T-helper 17 cell (primary cell): ENCODE measurements at places on chromosomes 11 and 22. TPM values are rescaled to one million over a fixed set of nuclear protein-coding genes. Genes with fewer than 3 reads are reported as not detected.

OR2AG1 gene
- total RNA-seq, result not detected

SCUBE1 gene
- total RNA-seq, result not detected

CLCF1 gene
- total RNA-seq, result 7.3 TPM

OR4A5 gene
- total RNA-seq, result not detected

BCL2L13 gene
- 18.8 TPM for total RNA-seq

OR8D4 gene
- not detected for total RNA-seq

SYT13 gene
- not detected for total RNA-seq

RAB36 gene
- total RNA-seq, result 2.4 TPM

MYRF gene
- total RNA-seq, result 1.5 TPM

GRCh38 chr11:88337987-88338668 is 592 bp upstream of the CTSC start:
- no peak for DNase-seq

DNA sequence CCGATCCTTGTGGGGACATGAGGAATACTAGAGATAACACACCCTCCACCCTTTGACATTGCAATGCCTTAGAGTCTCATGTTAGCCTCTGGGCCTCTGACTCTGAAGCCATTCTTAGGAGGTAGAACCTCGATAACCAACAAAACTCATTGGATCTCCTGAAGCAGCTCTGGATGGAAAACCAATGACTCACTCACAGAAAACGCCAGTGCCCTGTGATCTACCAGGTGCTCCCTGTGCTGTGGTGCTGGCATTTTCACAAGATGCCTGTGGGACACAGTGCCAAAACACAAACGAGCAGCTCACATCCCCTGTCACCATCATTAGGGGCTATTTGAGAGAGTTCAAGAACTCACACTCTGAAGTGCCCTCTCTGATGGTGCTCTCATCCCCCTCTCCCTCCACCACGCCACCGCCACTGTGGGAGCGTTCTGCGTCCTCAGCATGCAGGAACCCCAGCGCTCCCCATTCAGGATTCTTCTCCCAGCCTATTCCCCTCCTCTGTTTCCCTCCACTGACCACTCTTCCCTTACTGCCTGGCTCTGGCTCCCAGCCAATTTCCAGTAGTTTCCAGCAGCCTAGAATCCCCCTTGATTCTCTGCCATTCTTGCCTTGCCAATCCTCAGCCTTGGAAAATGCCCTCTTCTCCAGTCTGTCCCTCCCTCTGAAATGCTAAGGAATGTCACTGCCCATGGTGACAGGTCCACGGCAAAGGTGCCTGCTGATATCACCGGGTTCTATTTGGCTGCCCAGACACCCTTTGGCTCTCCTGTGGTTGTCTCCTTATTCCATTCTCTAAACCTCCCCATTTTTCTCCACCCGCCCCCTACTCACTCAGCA is 4.7 kb upstream of the POLD4 start:
- no peak for DNase-seq

- no peak for DNase-seq
Measured at GRCh38 chr11:64809781-64810241, 540 bp downstream of the MEN1 start.

DNA sequence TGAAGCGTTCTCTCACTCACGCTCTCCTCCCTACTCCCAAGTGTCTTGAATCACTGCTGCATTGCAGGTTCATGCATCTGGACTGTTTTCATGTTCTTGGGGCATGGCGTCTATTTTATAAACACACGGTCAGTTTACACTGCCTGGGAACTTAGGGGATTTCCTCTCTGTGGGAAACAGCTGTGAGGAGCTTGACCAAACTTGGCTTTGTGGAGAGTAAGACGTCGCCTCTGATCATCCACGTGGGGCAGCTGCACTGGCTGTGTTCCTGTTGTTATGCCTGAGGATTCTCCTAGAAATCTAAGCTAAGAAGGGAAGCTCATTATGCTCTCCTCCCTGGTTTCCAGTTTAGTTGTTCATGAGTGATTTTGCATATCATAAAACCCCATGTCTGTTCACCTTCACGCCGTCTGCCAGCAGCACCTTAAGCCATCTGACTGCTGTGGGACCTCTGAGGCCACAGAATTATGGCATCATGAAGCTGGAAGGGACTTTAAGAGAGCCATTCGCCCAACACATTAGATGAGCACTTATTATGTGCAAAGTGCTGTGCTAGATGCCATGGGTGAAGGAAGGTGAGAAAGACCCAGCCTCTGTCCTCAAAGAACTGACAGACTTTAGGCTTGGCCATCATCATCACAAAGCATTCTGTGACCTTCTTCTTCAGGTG is 38.8 kb upstream of the POU2AF1 start:
- no peak for DNase-seq

DNA sequence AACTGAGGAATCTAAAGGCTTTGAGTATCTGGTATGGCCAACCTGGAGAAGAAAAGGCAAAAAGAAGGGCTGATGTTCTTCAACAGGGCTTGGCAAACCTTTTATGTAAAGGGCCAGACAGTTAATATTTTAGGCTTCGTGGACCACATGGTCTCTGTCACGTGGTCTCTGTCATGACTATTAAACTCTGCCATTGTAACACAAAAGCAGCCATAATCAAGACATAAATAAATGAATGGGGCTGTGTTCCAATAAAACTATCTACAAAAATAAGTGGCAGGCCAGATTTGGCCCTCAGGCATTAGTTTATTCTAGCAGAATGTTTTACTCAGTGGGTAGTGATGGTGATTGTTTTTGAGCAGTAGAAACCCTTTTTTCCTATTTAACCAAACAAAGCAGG is 483 bp upstream of the ACCSL start:
- DNase-seq, result no peak

DNA sequence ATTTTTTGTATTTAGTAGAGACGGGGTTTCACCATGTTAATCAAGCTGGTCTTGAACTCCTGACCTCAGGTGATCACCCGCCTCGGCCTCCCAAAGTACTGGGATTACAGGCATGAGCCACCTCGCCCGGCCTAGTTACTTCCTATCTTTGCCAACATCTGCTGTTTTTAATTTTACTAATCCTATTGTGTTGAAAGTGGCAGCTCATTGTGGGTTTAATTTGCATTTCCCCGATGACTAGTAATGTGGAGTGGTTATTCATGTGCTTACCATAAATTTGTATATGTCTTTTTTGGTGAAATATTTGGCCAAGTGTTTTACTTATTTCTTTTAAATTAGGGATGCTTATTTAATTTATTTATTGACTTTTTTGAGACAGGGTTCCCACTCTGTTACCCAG is 74.2 kb upstream of the SLC25A18 start:
- no peak for DNase-seq

DNA sequence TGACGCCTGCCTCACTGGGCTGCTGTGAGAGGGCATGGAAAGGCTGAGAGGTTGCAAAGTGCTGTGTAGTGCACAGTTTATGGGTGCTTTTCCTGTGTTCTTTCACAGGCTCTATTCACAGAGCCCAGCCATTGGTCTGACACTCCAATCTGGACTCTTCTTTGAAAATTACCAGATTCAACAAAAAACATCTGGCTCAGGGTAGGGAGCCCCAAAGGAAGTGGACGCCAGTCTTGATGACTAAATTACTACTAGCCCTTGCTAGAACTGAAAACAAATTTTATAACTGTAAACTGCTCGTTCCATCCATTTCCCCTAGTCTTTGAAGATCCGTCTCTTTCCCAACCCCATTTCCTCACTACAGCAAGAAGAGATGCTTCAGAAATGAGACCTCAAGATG is 178.6 kb downstream of the TENM4 start:
- no peak for DNase-seq

GRCh38 chr11:67651976-67652781 is 1.6 kb upstream of the ACY3 start:
- DNase-seq, result no peak

DNA sequence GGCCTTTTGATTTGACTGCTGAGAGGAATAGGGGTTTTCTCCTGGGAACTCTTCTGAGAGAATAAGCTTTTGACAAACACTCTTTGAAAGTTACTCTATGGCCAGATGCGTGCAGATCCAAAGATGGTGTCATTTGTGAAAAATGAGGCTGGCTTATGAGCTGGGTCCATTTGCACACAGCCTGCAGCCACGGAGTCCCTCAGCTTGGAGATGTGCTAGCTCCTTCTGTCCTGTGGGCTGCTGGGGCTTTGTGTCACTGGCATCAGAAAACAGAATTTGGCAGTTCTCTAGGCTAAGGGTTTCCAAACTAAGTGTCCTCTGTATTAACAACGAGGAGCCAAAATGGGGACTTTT is 702.4 kb downstream of the NTM start:
- DNase-seq, result no peak

GRCh38 chr11:93743291-93743690 is 1.8 kb downstream of the C11orf54 start:
- DNase-seq, result no peak

DNA sequence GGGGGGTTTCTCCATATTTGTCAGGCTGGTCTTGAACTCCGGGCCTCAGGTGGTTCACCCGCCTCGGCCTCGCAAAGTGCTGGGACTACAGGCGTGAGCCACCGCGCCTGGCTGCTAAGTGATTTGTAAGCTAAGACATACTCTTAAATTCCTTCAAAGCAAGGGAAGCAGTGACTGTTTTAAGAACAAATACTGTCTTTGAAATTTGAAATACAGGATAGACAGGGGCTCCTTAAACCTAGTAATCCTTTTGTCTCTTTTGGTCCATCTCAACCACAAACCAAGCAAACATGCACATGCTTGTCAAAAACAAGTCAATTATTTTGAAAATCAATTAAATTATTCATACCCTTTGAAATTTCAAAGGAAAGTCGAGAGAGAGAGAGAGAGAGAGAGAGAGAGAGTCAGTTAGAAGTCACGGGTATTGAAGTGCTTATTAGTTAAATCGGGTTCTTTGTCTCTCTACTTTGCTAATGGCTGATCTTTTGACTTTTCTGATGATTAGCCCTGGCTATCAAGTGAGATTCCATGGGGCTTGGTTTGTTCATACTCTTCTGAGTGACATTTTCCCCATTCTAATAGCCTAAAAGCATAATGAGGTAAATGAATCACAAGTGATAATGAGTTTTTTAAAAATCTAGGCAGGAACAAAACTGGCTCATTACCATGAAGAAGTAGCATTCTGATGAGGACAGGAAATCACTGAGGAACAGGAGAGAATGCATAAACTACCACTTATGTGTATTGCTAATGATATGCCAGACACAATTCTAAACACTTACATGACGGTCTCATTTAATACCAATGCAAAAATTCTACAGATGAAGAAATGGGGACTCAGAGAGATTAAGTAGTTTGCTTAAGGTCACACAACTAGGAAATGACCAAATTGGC is 48.0 kb downstream of the MCHR1 start:
- no peak for DNase-seq

DNA sequence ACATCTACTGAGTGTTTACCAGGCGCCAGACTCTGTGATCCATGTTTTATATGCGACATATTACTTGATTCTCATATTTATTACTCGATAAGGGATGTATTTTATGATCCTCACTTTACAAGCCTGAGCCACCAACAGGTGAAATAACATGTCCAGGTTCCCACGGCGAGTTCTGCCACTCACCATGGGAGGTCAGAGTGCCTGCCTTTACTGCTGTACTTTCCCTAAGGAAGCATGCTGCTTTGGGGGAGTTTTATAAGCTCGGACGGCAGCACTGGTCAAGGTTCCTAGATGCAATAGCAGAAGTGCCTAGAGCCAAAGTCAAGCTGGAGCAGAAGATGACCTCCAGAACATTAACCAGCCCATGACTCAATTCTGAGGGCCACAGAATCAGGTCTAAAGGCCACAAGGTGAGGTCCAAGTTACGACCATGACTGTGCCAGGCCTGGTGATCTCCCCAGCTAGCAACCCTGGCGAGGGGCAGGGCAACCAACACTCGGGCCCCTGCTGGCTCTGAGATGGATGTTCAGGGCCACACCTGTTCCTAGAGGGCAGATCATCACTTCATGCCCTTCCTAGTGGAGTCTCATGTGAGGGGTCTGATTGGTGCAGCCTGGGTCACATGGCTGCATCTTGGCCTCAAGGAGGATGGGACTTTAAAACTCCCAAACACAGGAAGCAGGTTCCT is 14.2 kb downstream of the IFT27 start:
- no peak for DNase-seq

- DNase-seq, result peak; percentile 8
Measured at GRCh38 chr11:132402071-132402684, 1031.8 kb downstream of the NTM start.
